Mesothelial cell of epicardium (in vitro differentiated cells): ENCODE measurements at places on chromosomes 5 and 9. TPM values are rescaled to one million over a fixed set of nuclear protein-coding genes. Genes with fewer than 3 reads are reported as not detected.

- no peak overlapping the region for H3K27ac ChIP-seq
- H3K36me3 ChIP-seq = peaks cover 5% of the 10 kb centered on the region
- H3K4me3 ChIP-seq = no peak overlapping the region
- no peak for DNase-seq
- no peaks in the 10 kb centered on the region for H3K4me1 ChIP-seq
Observed at GRCh38 chr9:137948642-137949041, 71.1 kb downstream of the CACNA1B start.

DNA sequence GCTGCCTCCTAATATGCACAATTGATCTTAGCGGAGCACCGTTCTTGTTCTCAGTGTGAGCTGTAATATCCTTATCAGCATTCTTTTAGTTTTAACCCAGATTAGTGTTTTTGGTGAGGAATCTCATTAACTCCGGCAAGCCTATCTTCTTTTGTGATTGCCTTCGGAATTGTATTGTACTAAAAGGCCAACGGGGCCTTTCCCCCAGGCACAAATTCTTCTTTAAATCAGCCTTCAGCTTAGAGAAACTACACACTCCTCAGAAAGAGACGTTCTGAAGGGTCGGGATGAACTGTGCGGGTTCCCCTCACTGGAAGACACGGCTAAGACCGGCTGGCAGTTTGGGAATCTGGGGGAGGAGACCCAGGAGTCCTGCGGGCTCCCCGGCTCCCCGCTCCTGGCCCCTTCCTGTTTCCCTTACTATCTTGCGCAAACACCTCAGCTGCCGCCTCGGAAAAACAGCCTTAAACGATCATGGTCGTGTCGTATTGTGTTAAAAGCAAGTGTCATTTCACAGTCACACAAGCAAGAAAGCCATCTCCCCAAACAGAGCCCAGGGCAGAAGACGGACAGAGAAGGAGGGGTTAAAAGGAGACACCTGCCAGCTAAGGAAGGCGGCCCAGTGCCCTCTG is 353.1 kb upstream of the IRX2 start:
- H3K27me3 ChIP-seq = peaks cover 15% of the 10 kb centered on the region
- no peaks in the 10 kb centered on the region for H3K36me3 ChIP-seq
- DNase-seq = no peak

DNA sequence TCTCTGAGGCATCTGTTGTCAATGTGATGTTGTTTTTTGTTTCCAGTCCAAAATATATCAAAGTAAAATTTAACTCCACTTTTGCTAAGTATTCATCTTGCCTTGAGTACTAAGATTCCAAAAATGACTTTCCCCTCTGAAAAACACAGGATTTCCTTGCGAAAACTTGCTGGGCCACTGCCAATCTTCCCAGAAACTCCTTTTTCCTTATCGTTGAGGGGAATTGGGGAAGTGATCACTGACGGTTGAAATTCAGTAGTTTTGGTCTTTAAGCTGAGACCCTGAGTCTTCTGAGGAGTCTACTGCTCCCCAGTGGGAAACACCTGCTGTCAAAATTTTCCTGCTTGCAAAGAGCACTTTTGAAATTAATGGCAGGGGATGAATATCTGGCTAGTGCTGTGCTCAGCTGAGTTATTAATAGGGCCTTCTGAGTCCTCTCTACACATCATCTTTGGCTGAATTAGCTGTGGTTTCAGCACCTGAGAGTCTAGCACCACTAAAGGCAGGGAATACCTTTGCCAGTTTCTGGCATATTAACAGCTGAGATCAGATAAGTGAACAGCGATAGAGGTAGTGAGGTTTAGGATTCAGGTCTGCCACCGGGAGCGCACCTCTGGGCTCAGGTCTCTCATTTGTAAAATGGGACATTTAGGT is 18.0 kb downstream of the TLR4 start:
- H3K27ac ChIP-seq = no peak overlapping the region
- H3K36me3 ChIP-seq = no peaks in the 10 kb centered on the region
- no peak overlapping the region for H3K4me3 ChIP-seq
- H3K27me3 ChIP-seq = peaks cover 29% of the 10 kb centered on the region

DNA sequence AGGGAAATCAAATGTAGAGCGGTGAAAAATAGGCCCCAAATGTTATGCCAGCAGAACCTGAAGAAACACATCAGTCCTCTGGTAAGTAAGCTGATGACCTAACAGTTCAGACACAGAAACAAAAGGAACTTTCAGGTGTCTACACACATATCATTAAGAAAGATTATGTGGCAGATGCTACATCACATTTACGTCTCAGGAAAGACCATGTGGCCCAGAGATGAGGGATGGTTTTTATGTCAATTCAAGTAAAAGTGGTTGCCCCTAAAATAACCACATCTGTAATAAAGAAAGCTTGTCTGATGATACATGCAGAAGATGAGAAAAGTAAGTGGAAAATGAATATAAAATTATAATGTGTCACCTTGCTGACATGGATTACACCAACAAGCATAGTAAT is 31.4 kb downstream of the GNAQ start:
- DNase-seq = no peak
- H3K27ac ChIP-seq = no peak overlapping the region
- H3K27me3 ChIP-seq = no peaks in the 10 kb centered on the region
- H3K4me1 ChIP-seq = peaks cover 31% of the 10 kb centered on the region

GRCh38 chr5:96743065-96743768 is 64.5 kb downstream of the ERAP1 start:
- H3K36me3 ChIP-seq = peaks cover 56% of the 10 kb centered on the region
- no peak for DNase-seq
- no peak overlapping the region for H3K27ac ChIP-seq
- no peaks in the 10 kb centered on the region for H3K27me3 ChIP-seq
- H3K4me1 ChIP-seq = peaks cover 16% of the 10 kb centered on the region

Gene PDZD2
- 21.5 to 23.1 TPM (median 22.1 TPM) in 3 replicates for total RNA-seq
